ENCODE measurements at places on chromosomes 2 and 18.

DNA sequence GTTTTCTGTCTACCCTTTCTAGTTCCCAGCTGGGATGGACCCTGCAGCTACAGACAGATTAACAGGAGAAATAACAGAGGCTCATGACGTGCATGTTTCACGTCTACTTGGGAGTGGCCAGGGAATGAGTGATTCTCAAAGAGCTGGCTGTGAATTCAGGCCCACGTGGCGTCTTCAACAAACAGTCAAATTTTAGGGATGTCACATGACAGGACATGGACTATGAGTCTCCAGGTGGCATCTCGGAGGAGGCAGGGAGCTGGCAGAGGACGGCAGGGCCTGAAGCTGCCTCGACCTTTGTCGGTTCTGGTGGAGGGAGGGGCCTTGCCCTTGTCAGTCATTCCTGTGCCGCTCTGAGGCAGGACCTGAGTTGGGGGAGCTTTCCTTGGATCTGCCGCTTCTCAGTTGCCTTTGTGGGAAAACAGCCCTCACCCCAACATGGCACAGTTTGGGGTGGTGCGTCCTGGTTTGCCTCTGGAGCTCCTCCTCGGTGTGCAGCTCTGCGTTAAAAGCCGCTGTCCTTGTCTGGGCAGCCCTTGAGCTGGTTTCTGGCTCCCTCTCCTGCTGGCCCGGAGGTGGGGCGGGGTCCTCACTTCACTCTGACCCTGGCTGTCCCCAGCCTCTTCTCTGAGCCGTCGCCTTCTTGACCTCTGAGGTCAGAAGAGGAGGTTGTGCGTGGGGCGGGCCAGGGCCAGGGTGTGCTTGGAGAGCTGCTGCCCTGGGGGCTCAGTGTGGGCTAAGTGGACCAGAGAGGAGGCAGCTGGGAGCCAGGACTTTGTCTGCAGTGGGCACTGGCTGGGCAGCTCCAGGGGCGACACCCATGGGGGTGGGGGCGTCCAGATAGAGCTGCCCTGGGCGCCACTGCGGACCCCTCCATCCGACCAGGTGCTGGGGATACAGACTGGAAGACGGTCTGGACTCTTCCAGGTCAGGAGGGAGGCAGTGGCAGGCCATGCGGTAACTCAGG, 12.1 kb upstream of the GAL3ST2 start:
- no peak for DNase-seq

GRCh38 chr18:58269931-58270330, 225.9 kb downstream of the NEDD4L start:
- no peak for DNase-seq

DNA sequence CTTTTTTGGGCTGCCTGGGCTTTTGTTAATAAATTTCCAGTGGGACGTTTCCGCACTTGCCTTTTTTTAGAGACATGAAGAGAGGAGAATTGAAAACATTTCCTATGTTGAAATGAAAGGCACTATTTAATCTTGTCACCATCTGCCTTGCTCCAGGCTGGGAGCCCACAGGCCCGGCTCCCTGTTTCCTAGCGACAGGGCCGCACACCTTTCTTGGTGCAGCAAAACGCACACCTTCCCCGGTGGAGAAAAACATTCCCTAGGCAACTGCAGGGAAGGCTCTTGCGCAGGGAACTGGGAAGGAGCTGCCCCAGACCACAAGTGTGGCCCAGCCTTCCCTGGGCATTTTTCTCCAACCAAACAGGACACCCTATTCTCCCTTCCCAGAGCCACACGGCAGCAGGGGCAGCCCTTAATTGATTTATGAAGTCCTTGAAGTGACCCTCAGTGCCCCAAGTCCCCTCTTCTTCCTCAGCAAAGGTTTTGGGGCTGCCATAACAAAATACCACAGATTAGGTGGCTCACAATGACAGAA, 132.9 kb upstream of the MSH6 start:
- DNase-seq: no peak

DNA sequence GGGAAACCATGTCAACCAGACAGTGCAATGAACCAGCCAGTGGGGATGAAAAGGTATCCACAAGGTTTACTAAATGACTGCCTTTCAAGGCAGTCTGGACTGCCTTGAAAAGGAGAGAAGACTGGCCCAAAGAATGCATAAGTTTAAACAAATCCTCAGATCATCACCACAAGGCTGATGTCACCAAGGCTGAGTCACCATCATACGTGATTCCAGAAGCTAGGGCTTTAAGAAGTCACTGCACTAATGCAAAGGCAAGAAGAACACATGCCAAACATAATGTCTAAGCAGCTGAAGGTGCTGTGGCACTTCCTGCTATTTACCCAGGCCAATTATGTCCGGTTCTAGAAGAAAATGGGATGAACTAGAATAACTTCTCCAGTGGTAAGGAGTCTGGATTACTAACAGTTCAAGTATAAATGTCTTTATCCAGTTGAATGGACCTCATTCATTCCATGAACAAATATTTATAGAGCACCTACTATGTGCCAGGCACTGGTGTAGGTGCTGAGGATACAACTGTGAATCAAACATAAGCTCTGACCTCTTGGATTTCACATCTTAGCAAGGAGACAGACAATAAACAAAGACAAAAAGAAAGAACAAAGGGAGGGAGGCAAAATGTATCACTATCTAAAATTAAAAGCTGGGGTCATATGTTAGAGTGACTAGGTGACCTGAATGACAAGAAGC, 37.6 kb upstream of the ONECUT2 start:
- no peak for DNase-seq

GRCh38 chr18:36899289-36899688, 70.4 kb downstream of the KIAA1328 start:
- DNase-seq: peak; percentile 8

GRCh38 chr18:50871846-50872245, 7.1 kb upstream of the ME2 start:
- DNase-seq: no peak

DNA sequence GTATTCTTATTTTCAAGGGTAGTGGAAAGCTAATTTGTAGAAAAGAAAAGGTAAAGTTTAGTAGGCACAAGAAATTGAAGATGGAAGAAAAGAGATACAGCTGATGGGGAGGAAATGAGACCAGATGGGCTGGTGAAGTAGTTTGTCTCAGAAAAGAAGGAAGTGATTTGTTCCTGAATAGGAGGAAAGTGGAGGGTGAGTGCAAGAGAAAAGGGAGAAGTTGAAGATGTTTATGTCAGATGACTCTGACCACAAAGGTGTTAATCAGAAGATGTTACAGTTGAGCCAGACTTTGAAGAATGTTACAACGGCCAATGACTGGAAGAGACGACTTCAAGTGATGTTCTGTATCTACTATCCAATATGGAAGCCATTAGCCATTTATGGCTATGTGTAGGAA, 21.2 kb downstream of the ZSCAN30 start:
- no peak for DNase-seq
